Keratinocyte (primary cell): ENCODE measurements at places on chromosomes 3 and 15. TPM values are rescaled to one million over a fixed set of nuclear protein-coding genes. Genes with fewer than 3 reads are reported as not detected.

- no peak overlapping the region for H3K27ac ChIP-seq
- H3K4me3 ChIP-seq = no peak overlapping the region
- peaks cover 23% of the 10 kb centered on the region for H3K36me3 ChIP-seq
- H3K27me3 ChIP-seq = no peaks in the 10 kb centered on the region
- no peak for DNase-seq
- H3K4me1 ChIP-seq = peaks cover 41% of the 10 kb centered on the region
Observed at GRCh38 chr15:42159381-42160015, 3.1 kb upstream of the PLA2G4F start.

DNA sequence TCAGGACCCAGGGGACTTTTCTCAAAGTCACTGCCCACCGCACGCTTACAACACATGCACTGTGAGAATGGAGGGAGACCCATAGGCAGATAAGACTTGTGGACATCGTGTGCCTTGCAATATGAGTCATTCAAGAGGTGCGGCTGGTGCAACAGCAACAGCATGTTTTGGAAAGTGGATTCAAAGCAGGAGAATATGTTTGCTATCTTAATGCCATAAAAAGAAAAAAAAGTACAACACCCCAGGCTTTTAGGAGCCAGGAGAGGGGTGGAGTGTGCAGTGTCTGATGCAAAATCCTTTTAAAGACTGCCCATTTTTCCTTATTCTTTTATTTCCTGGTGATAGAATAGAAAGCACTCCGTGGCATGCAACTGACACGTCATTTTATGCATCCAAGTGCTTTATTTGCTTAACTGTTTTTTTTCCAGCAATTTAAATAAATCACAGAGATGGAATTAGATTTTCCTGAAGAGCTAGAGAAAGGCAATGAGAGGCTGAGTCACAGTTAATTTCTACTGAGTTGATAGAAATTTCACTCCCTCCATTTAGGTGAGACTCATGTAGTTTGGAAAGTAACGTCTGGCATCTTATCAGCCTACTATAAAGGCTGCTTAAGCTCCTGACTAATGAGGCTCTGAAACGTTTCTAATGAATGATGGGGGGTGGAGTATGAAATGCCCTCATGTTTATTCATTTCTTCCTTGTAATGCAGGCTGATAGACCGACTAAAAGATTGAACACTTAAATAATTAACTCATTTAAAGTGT lies 96.4 kb downstream of the NSUN3 start:
- DNase-seq = peak; percentile 42
- H3K4me3 ChIP-seq = peak overlapping the region; percentile 28
- H3K4me1 ChIP-seq = peaks cover 23% of the 10 kb centered on the region

- DNase-seq = no peak
- H3K4me3 ChIP-seq = no peak overlapping the region
- no peaks in the 10 kb centered on the region for H3K4me1 ChIP-seq
- H3K36me3 ChIP-seq = peaks cover 15% of the 10 kb centered on the region
- no peaks in the 10 kb centered on the region for H3K27me3 ChIP-seq
Observed at GRCh38 chr15:42231088-42231487, 23.0 kb upstream of the VPS39 start.

SPSB4 gene
- not detected in 3 replicates for polyA plus RNA-seq

DNA sequence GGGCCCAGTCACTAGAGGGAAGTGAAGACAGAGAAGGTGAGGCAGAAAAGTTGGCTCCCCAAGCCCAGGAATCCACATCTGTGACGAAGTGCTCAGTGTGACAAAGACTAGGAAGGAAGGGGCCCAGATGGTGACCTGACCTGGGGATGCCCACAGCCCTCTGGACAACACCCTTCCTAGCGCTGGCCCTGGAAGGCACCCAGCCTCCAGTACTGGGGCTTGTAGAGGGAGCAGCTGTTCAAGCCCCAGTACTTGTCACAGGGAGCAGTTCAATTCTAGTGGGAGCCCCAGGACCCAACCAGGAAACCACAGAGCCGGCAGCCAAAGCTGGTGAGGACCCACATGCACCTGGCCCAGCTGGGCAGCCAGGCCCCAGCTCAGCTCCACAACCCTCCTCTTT lies 190.8 kb downstream of the XXYLT1 start:
- H3K4me1 ChIP-seq = no peaks in the 10 kb centered on the region
- no peak overlapping the region for H3K27ac ChIP-seq
- no peak for DNase-seq
- peaks cover 2% of the 10 kb centered on the region for H3K36me3 ChIP-seq

GRCh38 chr15:78822514-78822913 lies 11.2 kb upstream of the ADAMTS7 start:
- no peak overlapping the region for H3K27ac ChIP-seq
- H3K27me3 ChIP-seq = no peaks in the 10 kb centered on the region
- no peak for DNase-seq
- H3K36me3 ChIP-seq = no peaks in the 10 kb centered on the region

DNA sequence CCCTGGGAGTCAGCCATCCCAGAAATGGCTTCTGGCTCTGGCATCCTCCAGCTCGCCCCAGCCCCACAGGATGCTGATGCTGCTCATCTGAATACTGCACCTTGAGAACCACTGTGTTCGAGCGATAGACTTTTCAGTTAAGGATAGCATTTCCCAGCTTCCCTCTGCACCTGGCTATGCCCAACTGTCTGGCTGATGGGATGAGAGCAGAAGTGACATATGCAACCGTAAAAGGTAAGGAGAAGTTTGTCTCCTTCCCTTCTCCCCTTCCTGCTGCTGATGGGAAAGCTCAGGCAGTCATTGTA lies 9.7 kb upstream of the HHATL start:
- no peaks in the 10 kb centered on the region for H3K36me3 ChIP-seq
- H3K27me3 ChIP-seq = no peaks in the 10 kb centered on the region
- no peak for DNase-seq
- H3K27ac ChIP-seq = no peak overlapping the region
- no peaks in the 10 kb centered on the region for H3K4me1 ChIP-seq

DNA sequence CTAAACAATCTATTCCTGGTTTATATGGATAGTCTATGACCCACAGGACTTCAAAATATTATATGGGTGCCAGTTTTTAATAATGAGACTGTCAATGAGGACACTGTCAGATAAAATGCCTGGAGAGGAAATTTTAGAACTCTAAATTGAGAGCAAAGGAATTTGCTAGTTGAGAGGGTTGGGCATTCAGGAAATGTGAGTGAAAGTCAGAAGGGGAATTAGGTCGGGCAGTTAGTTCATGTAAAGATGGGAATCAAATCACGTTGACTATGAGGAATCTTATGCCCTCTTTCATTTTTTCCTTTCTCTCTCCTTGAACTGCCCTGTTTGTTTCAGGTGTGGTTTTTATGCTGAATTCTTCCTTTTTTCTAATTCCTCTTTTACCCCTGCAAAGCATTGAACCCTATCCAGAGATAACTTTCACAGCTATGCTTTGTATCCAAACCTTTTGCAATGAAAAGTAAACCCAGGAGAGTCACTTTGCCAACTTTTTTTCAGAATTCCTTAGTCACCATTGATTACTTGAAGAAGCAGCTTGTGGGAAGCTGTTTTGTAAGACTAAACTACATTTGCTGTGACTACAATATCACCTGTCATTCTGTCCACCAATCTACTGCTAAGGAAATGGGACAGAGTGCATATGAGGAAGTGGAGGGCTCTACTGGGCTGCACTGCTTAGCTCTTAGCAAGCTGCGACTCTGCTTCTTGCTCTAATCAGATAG lies 27.8 kb downstream of the CHP1 start:
- peaks cover 22% of the 10 kb centered on the region for H3K36me3 ChIP-seq
- DNase-seq = no peak
- no peak overlapping the region for H3K4me3 ChIP-seq
- H3K4me1 ChIP-seq = peaks cover 13% of the 10 kb centered on the region

- H3K36me3 ChIP-seq = no peaks in the 10 kb centered on the region
- peak; percentile 85 for DNase-seq
- peak overlapping the region; percentile 86 for H3K27ac ChIP-seq
- H3K4me3 ChIP-seq = no peak overlapping the region
- H3K27me3 ChIP-seq = no peaks in the 10 kb centered on the region
Observed at GRCh38 chr15:52010633-52011595, 8.1 kb upstream of the MAPK6 start.

- no peaks in the 10 kb centered on the region for H3K36me3 ChIP-seq
- no peak overlapping the region for H3K4me3 ChIP-seq
- H3K27ac ChIP-seq = no peak overlapping the region
- no peaks in the 10 kb centered on the region for H3K27me3 ChIP-seq
- DNase-seq = no peak
Observed at GRCh38 chr3:149898771-149899170, 71.9 kb downstream of the PFN2 start.

DNA sequence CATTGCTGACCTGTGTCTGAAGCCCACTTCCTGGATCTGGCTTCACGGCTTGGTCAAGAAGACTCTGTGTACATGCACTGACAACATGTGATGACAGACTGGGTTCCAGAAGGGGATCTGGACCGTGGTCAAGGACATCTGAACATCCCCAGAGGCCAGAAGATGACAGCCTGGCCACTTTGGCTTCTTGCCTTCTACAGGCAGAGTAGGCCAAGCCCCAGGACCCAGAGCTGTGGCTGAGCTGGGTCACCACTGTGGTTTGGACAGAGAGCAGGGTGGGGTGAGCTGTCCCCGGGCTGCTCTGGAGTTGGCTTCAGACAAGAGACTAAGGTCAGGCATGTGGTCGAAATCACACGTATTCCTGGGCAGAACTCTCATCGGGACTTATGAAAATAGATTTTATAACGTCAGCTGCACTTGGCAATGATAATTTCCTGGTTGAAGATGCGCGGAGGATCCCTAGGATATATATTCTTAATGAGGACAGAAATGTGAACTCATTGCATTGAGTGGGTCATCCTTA lies 114.1 kb upstream of the FRMD4B start:
- H3K4me3 ChIP-seq = no peak overlapping the region
- H3K36me3 ChIP-seq = no peaks in the 10 kb centered on the region
- H3K4me1 ChIP-seq = peaks cover 8% of the 10 kb centered on the region
- no peak for DNase-seq
- no peaks in the 10 kb centered on the region for H3K27me3 ChIP-seq

DNA sequence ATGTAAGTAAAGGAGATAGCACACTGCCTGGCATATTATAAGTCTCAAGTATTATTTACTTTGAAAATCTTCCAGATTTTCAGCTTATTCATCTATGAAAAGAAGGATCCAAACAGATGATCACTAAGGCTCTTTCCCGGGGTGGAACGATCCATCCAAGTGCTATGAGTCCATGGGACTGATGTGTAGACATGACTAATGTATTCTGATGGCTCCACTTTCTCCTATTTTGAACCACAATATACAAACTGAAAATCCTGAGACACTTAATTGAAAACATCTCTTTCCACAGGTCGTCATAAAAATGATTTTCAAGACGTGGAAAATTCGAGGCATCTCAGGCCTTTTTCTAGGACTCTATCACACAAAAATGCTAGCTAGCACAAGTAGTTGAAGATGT lies 33.4 kb upstream of the CHRM5 start:
- no peak overlapping the region for H3K27ac ChIP-seq
- no peak for DNase-seq
- H3K4me1 ChIP-seq = no peaks in the 10 kb centered on the region
- H3K27me3 ChIP-seq = no peaks in the 10 kb centered on the region
- H3K36me3 ChIP-seq = no peaks in the 10 kb centered on the region

PCSK6 gene
- 3.1 to 4.4 TPM (median 3.5 TPM) in 3 replicates for polyA plus RNA-seq
